ENCODE measurements at places on chromosomes 2 and 18.

DNA sequence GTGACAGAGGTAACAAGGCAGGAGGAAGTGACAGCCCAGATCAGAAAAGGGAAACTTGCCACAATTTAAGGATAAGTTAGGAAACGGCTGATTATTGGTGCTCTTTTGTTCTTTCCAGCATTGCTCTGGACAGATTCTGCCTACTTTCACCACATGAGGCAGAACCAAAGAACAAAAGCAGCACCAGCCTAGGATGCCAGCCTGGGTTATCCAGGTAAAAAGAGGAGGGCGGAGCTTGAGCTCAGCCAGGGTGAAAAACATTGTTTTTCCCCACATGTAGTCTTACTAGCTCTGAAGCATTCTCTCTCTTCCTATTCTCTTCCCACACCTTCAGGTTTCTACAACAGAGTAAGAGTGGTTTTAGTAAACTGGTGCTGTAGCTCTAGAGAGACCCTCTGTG, 300.5 kb downstream of the TMX3 start:
- DNase-seq = no peak

DNA sequence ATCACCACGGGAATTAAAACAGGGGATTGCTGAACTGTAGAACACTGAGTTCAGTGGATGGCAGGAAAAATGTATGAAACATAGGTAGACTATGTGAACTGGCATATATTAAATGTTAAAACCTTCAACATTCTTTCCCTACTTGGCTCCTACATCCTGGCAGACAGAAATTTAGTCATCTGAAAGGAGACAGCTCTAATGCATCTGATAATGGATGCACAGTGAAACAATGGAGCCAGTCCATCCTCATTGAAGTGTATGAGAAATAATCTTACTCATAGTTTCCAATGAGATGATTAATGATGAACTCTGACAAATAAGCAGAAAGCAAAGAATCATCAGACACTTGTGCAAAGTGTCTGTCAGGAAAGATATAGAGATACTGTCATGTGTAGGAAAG, 1629.7 kb upstream of the TMEFF2 start:
- no peak for DNase-seq

DNA sequence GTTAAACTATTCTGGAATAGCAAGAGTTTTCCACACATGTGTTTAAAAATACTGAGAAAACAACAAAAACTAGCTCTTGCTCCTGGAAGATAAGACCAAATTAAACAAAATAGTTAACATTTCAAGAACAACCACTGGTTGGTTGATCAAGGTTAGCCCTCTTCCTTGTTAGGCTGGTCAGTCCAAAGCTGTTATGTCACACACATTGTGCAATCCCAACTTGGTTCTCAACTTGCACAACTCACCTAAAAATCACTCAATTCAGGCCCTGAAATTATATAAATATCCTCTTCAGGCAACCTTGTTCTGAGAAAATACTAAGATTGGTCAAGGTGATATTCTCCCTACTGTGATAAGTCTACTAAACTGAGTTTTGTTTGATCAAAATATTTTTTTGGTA, 169.7 kb upstream of the LRP1B start:
- no peak for DNase-seq

- no peak for DNase-seq
Measured at GRCh38 chr2:237966250-237966564, 607 bp upstream of the UBE2F start.

GRCh38 chr2:32516567-32516966, 111.3 kb upstream of the TTC27 start:
- DNase-seq = no peak

GRCh38 chr2:170739048-170739447, 23.9 kb downstream of the SP5 start:
- no peak for DNase-seq

DNA sequence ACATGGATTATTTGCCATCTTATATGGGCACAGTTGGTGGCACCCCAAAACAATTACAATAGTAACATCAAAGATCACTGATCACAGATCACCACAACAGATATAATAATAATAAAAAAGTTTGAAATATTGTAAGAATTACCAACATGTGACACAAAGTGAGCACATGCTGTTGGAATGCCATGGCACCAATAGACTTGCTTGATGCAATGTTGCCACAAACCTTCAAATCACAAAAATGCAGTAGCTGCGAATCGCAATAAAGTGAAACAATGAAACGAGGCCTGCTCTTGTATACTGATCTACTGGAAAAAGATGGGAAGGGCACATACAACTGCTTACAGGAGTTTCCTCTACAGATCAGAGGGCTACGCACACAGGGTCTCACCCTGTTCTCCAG, 32.2 kb upstream of the AMMECR1L start:
- DNase-seq = no peak

- no peak for DNase-seq
Measured at GRCh38 chr18:419541-420175, 80.8 kb downstream of the COLEC12 start.

GRCh38 chr2:130825231-130825965, 11.3 kb upstream of the ARHGEF4 start:
- no peak for DNase-seq

GRCh38 chr2:67646714-67647333, 249.7 kb downstream of the ETAA1 start:
- no peak for DNase-seq

Data from activated CD4-positive, alpha-beta T cell treated with anti-CD3 and anti-CD28 coated beads for 36 hours (primary cell).